ENCODE measurements at places on chromosomes 13 and 19.

DNA sequence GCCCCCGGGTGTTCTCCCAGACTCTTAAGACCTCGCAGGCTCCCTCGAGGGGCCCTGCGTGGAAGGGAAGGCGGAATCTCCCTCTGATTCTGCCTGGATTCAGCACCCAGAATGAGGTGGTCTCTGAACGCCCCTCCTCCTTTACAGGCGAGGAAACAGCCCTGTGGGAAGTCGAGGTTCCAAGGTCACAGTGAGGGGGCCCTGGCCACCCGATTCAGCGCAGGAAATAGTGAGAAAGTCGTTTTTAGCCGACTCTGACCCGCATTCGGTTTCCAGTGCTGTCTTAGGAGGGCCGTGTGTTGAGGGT lies 1.1 kb downstream of the BSG start:
- DNase-seq, result no peak

DNA sequence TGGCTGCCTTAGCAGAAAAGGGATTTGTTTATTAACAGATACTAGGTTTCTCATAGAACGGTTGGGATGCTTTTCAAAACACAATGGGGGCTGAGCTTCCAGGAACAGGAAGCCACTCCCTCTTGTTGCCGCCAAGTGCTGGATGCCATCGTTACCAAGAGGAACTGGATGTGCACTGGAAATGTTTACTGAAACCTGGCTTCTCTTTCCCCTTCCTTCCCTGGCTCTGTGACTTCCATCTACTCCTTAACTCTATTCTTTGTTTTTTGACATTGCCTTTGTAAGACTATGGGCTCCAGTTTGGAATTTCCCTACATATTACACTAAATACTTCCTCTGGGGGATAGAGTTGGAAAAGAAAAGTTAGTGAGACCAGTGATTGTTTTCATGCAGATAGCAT lies 11.7 kb upstream of the KL start:
- no peak for DNase-seq

DNA sequence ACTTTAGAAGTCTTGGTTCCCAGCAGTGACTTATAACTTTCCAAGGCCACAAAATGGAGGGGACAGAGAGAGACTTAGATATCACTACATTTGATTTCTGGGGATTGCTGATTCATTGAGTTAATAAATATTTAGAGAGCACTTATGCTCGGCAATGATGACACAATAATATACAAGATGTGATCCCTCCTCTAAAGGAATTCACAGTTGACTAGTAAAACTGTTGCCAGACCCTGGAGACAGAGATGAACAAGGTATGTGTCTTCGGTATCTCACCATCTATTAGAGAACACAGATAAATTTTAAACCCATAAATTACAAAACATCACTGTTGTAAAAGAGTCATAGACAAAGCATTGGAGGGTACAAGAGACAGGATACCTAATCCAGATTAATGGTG lies 437.5 kb downstream of the FOXO1 start:
- DNase-seq, result no peak

DNA sequence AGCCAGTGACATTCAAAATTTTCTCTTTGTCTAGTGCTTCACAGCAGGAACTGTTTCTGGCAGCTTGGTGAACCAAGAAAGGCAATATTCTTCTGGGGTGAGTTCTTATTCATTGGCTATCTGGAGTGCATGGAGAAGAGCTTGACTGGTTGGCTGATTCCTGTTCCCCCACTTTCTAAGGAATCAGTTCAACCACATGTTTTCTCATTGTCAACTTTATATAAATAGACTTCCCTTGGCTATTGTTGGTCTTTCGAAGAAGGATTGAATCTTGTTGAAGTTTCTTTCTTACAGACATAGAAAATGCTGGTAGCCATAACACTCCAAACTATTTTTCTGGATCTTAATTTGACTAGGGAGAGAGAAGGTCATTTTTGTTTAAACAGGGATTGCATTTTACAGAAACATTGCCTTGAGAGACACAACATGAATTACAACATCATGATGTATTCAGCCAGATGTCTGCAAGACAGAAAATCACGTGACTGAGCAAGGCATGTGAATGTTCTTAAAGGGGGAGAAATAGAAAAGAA lies 85.2 kb downstream of the EDNRB start:
- no peak for DNase-seq

DNA sequence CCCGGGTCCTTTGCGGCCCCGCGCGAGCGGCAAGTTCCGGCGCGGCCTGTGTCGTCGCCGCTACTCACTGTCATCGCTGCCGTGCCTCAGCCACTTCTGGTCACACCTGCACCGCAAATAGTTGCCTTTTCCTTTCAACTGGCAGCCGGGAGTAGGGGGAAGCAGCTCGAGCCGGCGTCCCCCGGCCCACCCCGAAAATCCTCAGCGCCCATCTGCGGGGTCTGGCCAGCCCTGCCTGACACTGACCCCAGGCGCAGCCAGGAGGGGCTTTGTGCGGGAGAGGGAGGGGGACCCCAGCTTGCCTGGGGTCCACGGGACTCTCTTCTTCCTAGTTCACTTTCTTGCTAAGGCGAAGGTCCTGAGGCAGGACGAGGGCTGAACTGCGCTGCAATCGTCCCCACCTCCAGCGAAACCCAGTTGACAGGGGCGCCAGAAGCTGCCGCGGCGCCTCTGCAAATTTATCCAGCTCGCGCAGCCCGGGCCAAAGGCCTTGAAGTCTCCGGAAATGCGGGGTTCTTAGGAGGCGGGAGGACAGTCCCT lies 1.7 kb downstream of the PDX1 start:
- no peak for DNase-seq

DNA sequence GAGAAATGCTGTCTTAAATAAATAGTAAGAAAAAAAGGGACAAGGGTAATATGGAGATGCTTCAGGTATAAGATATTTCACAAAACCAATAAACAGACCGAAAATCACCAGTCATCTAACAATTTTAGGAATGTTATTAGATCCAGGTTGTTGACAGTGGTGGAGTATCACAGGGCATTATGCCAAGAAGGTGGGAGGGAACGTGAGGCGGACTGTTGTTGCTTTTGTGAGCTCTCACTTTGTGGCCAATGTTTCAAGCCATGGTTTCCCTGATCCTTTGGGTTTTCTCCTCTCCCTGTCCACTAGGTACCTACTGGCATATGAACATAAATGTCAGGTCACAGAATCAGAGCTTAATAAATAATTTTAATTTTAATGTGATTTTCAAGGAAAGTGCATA lies 790.3 kb upstream of the SLITRK1 start:
- no peak for DNase-seq

DNA sequence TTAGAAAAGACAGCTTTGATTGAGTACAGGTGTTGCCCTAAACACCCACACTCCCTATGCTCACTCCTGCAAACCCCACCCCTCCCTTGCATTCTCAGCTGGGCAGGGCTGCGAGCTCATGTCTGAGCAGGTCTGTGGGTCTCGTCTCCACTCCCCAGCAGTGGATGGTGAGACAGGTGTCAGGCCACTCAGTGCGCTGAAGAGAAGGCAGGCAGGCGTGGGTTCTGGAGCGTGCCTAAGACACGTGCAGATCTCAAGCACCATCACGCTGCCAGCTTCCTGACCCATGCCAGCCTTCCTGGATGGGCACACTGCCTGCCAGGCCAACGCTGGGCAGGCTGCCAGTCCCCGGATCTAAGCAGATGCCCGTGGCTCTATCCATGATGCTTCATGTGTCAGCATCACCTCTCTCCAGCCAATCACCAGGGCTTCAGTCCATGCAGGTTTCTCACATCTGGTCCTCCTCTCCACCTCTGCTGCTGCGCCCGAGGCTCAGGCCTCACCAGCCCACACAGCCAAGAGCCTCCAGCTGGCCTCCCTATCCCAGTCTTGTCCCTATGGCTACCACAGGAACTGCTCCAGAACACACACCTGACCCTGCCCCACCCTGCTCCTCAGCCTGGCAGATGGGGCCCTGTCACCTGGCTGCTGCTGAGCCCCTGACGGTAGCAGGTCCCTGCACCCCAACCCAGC lies 42.6 kb downstream of the EPS15L1 start:
- no peak for DNase-seq

DNA sequence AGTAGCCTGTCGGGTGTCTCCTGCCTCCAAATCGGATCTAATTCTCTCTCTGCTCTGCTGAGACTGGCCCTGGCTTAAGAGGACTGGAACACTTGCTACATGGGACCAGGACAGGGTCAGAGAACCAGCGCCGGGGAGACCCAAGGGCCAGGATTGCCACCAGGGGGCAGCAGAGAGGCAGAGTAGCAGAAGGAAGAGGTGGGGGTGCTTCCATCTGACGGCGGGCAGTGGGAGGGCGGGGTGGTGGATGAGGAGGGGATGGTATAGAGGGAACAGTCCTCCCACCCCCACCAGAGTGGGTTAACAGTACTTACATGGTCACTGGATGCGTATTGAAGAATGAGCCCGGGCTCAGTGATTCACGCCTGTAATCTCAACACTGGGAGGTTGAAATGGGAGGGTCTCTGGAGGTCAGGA lies 11.9 kb downstream of the SELENOW start:
- peak; percentile 95 for DNase-seq

GRCh38 chr13:107211073-107211472 lies 643.1 kb upstream of the ARGLU1 start:
- peak; percentile 70 for DNase-seq

DNA sequence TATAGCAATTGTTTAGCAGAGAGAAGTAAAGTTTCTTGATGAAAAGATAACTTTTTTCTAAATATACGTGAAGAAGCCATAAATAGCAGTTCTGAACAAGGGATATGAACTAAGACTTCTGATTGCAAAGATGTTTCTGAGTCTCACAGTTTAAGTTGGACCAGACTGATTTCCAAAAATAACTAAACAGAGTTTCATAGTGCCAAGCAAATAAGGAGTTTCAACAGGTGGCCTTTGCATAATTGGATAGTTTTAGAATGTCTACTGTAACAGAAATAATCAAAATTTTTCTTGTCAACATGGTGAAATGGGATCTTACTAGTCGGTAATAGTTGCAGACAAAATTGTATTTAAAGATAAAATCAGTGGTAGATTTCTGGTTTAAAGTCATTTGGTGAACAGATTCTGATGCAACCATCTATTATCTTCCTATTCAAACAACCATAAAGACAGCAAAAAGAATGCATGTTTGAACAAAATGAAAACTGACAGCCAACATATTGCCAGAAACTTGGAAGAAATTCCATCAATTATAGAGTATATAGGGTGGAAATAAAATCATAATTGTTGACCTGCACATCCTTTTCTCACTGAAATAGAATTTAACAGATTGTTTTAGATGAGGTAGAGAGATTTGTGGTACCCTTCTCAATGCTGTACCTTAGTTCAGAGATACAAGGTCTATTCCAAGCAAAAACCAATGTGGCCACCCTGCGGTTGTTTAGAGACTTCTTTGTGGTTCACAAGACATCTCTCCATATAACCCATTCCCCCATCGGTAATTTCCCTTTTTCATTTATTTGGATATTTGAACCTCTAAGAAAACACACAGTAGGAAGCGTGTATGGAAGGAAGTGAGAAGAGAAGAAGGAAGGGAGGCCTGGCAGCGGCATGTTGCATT lies 275.3 kb downstream of the COG6 start:
- DNase-seq, result no peak

GRCh38 chr13:24133021-24133795 lies 27.3 kb upstream of the SPATA13 start:
- DNase-seq, result no peak

DNA sequence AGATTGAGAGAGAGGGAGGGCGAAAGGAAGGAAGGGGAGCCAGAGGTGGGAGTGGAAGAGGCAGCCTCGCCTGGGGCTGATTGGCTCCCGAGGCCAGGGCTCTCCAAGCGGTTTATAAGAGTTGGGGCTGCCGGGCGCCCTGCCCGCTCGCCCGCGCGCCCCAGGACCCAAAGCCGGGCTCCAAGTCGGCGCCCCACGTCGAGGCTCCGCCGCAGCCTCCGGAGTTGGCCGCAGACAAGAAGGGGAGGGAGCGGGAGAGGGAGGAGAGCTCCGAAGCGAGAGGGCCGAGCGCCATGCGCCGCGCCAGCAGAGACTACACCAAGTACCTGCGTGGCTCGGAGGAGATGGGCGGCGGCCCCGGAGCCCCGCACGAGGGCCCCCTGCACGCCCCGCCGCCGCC lies at the start of gene TNFSF11:
Gene TNFSF11 (plus strand): TSS at position 142 of the 400 bp plus-strand sequence. CDS start 152 bp downstream, at position 294.
- DNase-seq, result peak; percentile 51

DNA sequence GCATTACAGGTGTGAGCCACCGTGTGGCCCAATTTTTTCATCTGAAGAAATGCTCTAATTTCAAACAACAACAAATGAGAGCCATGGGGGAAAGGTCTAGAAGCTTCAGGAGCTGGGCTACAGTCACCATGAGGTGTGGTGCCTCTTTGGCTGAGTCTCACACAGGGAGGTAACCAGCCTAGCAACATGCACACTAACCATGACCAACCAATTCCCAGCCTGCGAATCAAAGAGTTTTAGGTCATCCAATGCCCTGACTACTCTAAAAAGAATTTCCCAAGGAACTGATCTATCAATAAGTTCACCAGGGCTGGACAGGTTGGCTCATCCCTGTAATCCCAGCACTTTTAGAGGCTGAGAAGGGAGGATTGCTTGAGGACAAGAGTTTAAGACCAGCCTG lies 29.9 kb downstream of the PBX4 start:
- no peak for DNase-seq

DNA sequence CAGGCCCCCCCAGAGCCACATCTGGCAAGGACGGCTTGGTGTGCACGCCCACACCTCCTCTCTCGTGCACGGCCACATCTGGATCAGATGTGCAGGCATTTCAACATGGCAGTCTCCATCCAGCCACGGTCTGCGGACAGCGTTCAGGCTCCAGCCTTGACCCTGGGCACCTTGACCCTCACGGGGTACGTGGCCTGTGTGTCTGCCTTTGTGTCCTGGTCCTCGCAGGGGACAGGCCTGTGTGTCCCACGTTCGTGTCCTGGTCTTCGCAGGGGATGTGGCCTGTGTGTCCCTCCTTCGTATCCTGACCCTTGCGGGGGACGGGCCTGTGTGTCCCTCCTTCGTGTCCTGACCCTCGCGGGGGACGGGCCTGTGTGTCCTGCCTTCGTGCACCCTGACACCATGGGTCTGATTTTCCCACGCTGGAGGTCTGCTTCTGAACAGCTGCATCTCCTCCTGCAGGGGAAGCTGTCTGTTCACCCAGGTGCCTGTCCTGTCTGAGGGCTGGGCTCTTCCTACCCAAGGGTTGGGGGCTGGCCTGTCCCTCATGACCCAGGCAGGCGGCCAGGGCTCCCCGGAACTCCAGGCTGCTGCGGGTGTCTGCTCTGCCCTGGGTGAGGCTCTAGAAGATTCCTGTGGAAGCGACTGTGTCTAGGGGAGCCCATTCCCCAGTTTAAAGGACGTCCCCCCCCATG lies 25.3 kb downstream of the RASA3 start:
- DNase-seq, result no peak

- DNase-seq, result no peak
Observed at GRCh38 chr19:42189133-42189532, 28.3 kb downstream of the DEDD2 start.

DNA sequence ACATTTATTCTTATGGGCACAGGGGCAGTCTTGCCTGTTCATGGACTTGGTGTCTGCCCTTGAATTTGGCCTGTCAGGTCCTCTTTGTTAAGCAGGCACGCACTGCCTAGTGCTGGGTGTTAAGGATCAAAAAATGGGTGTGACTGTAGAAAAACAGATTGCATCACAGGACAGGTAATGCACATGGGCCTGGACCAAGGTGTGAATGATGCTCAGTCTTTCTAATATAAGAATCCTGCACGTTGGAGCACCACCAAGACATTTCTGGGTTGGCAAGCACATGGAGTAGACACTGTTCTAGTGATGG lies 33.7 kb downstream of the GATAD2A start:
- DNase-seq, result no peak

- DNase-seq, result no peak
Observed at GRCh38 chr13:94050686-94051085, 428.8 kb downstream of the DCT start.
